Gastrocnemius medialis (tissue), 4 donors: ENCODE measurements at places on chromosomes 1 and 21.

- H3K27ac ChIP-seq = no peak overlapping the region
- no peaks in the 10 kb centered on the region for H3K27me3 ChIP-seq
- DNase-seq = no peak
Observed at GRCh38 chr1:19205403-19205802, 4.7 kb downstream of the UBR4 start.

GRCh38 chr1:150362721-150363425 lies 1.1 kb upstream of the RPRD2 start:
- H3K4me1 ChIP-seq = peaks cover 23% of the 10 kb centered on the region
- DNase-seq = peak; percentile 19
- H3K27me3 ChIP-seq = no peaks in the 10 kb centered on the region
- no peaks in the 10 kb centered on the region for H3K36me3 ChIP-seq

DNA sequence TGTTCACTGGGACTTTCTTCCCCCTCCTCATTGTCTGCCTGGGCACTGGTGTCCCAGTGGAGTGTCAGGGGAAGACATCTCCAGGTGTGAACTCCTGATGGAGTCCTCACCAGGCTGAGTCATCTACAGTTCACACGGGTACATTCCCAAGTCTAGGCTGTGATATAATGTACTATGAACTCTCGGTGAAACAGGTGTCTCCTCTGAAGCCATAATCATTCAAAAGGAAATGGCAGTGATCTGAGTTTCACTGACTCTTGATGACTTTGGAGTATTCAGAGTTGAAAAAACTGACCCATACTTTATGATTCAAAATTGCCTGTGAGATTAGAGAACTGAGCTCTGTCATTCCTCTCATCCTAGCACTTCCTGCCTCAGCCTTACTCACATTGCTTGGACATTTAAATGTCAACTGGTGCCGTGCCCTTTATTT lies 9.1 kb downstream of the LAMC2 start:
- H3K27me3 ChIP-seq = no peaks in the 10 kb centered on the region
- H3K36me3 ChIP-seq = no peaks in the 10 kb centered on the region
- no peaks in the 10 kb centered on the region for H3K4me1 ChIP-seq
- H3K4me3 ChIP-seq = no peak overlapping the region
- no peak for DNase-seq

DNA sequence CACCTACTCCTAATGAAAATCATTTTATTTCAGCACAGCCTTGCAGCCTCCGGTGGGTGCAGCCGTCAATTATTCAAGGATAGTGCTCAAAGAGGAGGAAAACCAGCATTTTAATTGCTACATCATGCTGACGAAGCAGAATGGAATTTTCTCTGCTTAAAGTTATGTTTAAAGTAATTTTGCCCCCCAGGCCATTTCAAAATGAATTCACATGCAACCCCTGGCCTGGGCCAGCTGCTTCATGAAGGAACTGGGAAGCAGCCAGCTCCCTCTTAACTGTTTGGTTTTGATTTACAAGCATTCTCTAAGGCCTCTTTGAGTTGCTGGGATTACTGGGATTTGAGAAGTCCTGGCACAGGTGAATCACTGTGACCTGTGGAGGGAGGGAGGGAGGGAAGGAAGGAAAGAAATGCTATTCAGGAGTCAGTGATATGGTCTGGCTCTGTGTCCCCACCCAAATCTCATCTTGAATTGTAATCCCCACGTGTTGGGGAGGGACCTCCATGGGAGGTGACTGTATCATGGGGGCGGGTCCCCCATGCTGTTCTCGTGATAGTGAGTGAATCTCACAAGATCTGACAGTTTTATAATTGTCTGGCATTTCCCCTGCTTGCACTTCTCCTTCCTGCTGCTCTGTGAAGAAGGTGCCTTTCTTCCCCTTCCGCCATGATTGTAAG lies 66.0 kb downstream of the PGBD5 start:
- no peak overlapping the region for H3K4me3 ChIP-seq
- no peak for DNase-seq
- no peaks in the 10 kb centered on the region for H3K36me3 ChIP-seq
- no peaks in the 10 kb centered on the region for H3K4me1 ChIP-seq
- no peak overlapping the region for H3K27ac ChIP-seq

DNA sequence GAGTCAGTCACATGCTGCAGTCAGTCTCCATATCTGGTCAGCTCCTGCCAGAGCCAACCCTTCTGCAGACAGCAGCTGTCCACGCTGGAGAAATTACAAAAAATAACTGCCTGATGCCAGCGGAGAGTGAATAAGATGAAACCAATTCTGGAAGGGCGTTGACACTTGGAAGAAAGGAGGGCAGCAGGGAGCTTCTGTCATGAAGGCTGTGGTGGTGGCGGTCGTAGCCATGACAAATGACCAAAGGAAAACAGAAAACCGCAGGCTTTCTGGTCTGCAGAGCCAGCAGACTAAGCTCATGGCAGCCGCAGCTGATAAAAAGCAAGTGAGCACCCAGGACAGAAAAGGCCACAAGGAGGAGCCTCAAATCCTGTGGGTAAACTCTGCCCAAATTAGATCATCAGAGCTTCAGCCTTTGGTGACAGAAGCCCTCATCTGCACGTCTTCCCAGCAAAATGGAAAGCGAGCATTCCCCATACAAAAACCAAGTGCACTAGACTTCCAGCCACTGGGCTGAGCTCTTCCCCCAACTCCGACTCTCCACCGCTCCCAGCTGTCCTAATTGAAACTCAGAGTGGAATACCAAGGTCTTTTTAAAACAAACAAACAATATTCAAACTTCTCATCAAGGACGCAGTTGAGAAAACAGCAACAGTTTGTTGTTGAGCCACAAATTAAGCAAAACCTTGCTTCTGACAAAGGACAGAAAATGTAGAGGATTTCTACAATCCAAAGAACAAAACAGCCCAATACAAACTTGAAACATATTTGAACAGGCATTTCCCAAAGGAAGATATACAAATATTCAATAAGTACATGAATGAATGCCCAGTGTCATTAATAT lies 28.7 kb downstream of the RSPH1 start:
- peaks cover 9% of the 10 kb centered on the region for H3K4me1 ChIP-seq
- H3K27me3 ChIP-seq = no peaks in the 10 kb centered on the region
- no peaks in the 10 kb centered on the region for H3K36me3 ChIP-seq
- no peak overlapping the region for H3K4me3 ChIP-seq

DNA sequence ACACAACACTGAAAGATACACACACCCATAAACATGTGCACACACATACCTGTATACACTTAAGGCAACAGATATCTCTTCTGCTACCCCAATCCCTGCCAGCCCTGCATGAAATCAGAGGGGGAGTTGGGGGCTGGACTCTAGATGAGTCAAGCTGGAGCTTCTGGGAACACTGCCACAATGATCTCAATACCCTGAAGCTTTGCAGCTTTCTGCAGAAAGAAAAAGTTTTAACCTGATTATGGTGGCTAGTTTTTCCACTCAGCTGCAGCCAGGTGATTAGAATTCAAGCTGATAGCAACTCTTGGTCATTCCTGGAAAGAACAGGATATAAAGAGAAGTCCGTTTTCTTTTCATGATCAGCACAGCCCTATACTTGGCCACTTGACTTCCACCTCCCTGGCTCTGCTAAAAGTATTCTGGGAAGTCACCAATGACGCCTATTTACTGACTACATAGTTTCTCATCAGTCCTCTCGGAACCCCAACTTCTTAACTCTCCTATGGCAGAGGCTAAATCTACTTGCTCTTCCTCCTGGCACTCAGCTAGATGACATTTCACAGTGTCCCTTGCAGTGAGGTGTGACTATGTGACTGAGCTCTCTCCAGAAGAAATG lies 20.7 kb upstream of the DNASE2B start:
- H3K4me1 ChIP-seq = peaks cover 43% of the 10 kb centered on the region
- no peaks in the 10 kb centered on the region for H3K36me3 ChIP-seq
- DNase-seq = no peak
- no peaks in the 10 kb centered on the region for H3K27me3 ChIP-seq

GRCh38 chr1:94305704-94306103 lies 68.3 kb upstream of the ARHGAP29 start:
- no peak for DNase-seq
- no peak overlapping the region for H3K27ac ChIP-seq
- H3K27me3 ChIP-seq = no peaks in the 10 kb centered on the region

- DNase-seq = no peak
- no peak overlapping the region for H3K4me3 ChIP-seq
- no peaks in the 10 kb centered on the region for H3K4me1 ChIP-seq
- no peaks in the 10 kb centered on the region for H3K36me3 ChIP-seq
- no peak overlapping the region for H3K27ac ChIP-seq
Observed at GRCh38 chr1:221072214-221072613, 193.0 kb downstream of the HLX start.

- H3K36me3 ChIP-seq = no peaks in the 10 kb centered on the region
- no peaks in the 10 kb centered on the region for H3K4me1 ChIP-seq
- no peaks in the 10 kb centered on the region for H3K27me3 ChIP-seq
- no peak overlapping the region for H3K4me3 ChIP-seq
Observed at GRCh38 chr1:86696522-86696921, 7.9 kb upstream of the SH3GLB1 start.

- DNase-seq = no peak
- no peak overlapping the region for H3K27ac ChIP-seq
- H3K36me3 ChIP-seq = no peaks in the 10 kb centered on the region
- H3K27me3 ChIP-seq = peaks cover 62% of the 10 kb centered on the region
- H3K4me3 ChIP-seq = no peak overlapping the region
Observed at GRCh38 chr1:6447016-6447817, 18.8 kb downstream of the TNFRSF25 start.

DNA sequence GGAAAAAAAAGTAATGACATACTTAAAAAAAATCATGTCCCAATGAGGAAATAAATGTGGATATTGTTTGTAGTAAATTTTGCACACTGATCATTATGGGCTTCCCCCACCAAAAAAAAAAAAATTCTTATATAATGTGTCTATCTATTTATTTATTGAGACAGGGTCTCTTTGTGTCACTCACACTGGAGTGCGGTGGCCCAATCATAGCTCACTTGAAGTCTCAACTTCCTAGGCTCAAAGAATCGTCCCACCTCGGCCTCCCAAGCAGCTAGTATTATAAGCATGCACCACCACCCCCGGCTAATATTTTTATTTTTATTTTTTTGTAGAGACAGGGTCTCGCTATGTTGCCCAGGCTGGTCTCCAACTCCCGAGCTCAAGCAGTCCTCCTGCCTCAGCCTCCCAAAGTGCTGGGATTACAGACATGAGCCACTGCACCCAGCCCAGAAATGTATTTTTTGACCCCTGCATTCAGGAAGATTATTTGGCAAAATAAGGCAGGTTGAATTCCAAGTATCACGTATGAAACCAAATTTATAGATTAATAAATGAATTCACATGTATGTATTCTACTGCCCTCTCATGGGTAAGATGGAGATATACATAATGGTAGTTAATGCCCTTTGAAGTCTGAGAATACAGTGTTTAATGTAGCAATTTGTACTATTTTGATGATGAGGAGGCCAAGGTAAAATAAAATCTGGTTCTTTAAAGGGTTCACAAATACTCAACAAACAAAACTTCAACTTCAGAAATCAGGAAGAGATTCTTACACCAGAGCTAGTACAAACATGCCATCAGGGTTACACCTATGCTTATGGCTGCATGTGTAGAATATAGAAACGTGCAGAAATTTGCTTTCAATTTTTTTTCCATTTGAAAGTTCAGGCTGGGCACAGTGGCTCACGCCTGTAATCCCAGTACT lies 1.4 kb upstream of the DENND2C start:
- H3K27me3 ChIP-seq = no peaks in the 10 kb centered on the region
- no peak for DNase-seq
- H3K36me3 ChIP-seq = no peaks in the 10 kb centered on the region

GRCh38 chr1:221693087-221693486 lies 48.8 kb downstream of the DUSP10 start:
- no peak overlapping the region for H3K4me3 ChIP-seq
- no peaks in the 10 kb centered on the region for H3K4me1 ChIP-seq
- H3K27ac ChIP-seq = no peak overlapping the region

DNA sequence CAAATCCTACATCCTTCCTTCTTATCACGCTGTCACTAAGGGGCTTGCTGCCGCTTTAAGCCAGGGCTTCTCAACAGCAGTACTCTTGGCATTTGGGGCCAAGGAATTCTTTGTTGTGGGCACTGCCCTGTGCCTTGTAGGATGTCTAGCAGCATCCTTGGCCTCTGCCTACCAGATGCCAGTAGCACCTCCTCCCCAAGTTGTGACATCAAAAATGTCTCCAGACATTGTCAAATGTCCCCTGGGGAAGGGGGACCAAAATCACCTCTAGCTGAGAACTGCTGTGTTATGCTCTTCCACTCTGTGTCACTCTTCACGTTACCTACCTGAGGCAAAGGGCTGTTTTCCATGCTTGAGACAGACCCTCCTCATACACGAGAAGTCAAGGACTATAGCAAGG lies 400.3 kb upstream of the POU3F1 start:
- no peak overlapping the region for H3K27ac ChIP-seq
- H3K4me3 ChIP-seq = no peak overlapping the region
- DNase-seq = no peak

GRCh38 chr1:104791030-104791429 lies 1041.3 kb downstream of the AMY1C start:
- DNase-seq = no peak
- H3K27me3 ChIP-seq = no peaks in the 10 kb centered on the region
- no peak overlapping the region for H3K4me3 ChIP-seq
- H3K36me3 ChIP-seq = no peaks in the 10 kb centered on the region
- no peaks in the 10 kb centered on the region for H3K4me1 ChIP-seq

GRCh38 chr1:22281521-22282363 lies 138.8 kb upstream of the WNT4 start:
- H3K27me3 ChIP-seq = peaks cover 4% of the 10 kb centered on the region
- DNase-seq = no peak
- H3K36me3 ChIP-seq = no peaks in the 10 kb centered on the region
- H3K4me3 ChIP-seq = no peak overlapping the region
- no peaks in the 10 kb centered on the region for H3K4me1 ChIP-seq

DNA sequence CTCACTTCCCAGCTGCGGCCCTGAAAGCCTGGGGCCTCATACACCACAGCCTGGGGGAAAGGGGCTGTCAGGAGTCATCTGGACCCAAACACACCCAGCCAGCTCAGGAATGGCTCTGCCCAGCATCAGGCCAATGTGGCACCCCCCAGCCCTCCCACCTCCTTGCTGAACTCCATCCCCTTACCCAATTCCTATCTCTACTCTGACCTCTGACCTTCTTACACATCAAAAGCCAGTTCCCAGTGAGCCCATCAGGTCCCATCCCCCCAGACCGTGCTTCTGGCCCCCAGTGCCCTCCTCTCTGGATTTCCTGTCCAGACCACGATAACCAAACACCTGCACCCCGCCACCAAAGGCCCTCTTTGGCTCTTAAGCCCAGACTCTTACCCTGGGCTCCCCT lies 16.3 kb downstream of the CRYBG2 start:
- H3K27ac ChIP-seq = no peak overlapping the region
- H3K4me1 ChIP-seq = peaks cover 8% of the 10 kb centered on the region
- H3K27me3 ChIP-seq = peaks cover 20% of the 10 kb centered on the region

DNA sequence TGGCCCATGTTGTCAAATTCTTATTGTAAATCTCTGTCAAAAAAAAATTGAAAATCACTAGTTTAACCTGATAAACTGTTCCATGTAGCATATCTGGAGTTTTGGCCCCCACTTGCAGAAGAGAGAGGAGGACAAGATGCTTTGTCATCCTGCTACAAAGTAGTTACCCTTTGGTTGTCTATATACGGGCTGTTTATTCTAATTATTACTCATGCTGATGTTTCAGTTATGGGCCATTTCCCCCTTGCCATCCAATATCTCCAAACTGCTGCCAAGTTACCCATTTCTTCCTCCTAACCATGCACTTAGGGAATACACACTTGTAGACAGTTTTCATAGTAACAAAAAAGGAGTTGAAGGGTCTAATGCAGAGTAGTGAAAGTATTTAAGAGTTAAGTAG lies 22.6 kb downstream of the STX12 start:
- H3K4me3 ChIP-seq = no peak overlapping the region
- no peaks in the 10 kb centered on the region for H3K27me3 ChIP-seq
- H3K36me3 ChIP-seq = peaks cover 7% of the 10 kb centered on the region
- no peak for DNase-seq
- no peak overlapping the region for H3K27ac ChIP-seq
